T1000 (cell line): ENCODE measurements at places on chromosomes 2 and 18.

DNA sequence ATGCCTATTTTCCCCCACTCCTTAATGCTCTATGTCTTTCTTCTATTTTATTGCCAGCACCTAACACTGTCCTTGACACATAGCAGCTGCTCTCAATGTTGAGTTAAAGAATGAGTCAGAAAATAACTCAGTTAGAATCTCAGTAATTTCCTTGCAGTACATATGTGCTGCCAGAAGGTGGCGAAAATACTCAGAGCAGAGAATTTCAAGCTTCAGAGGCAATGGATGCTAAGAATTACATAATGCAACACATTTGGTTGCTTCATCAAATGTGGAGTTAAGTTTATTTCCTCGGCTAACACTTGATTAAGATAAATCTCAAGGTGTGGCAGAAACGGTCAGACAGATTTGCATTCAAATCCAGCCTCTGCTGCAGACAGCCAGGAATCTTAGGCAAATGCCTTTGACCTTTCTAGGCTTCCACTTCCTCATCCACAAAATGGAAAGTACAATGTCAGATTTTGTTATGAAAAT, 105.6 kb downstream of the VSNL1 start:
- DNase-seq: peak; percentile 26

DNA sequence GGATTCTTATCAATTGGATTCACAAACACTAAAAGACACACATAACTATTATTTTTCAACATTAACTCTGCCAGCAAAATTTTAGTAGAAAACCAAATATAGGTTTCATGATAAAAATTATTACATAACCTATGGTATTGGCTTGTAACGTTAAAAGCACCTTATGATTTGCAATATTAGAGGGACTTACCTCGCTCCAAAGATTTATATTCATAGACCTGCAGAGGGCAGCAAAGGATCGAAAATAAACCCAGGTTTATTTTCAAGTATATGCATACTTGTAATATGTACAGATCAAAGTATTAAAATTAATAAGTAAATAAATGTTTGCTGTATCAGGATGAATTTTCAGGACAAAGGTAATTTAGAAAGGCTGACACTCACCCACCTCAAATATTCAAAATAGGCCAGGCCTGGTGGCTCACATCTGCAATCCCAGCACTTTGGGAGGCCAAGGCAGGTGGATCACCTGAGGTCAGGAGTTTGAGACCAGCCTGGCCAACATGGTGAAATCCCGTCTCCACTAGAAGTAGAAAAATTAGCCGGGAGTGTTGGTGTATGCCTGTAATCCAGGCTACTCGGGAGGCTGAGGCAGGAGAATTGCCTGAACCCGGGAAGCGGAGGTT, 45.3 kb downstream of the LRPPRC start:
- no peak for DNase-seq

GRCh38 chr18:27661320-27662018, 476.4 kb upstream of the CHST9 start:
- DNase-seq: no peak

GRCh38 chr2:40348665-40349064, 103.2 kb downstream of the SLC8A1 start:
- peak; percentile 2 for DNase-seq

DNA sequence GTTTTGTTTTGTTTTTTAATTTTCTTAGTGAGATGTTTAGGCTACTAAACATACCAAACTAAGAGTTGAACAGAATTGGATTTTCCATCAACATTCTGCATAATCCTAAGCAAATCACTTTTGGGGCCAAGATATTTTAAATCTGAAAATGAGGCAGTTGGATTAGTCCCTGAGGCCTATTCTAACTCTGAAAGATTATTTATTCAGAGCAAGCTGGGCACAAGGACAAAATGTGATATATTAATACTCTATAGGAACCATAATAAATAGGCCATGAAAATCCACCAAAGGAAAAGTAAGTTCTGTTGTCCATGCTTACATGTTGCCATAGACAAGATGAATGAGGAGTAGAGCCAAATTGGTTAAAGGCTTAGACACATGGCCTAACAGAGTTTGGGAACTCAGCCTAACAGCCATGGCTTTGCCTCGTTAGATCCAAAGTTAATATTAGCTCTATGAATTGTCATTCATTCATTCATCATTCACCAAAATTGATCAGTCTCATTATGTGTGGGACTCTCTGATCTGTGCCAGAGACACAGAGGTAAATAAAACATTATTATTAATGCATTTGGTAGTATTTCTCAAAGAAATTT, 183.5 kb downstream of the SCG2 start:
- no peak for DNase-seq

GRCh38 chr18:66682855-66683322, 79.0 kb upstream of the CDH19 start:
- DNase-seq: no peak

GRCh38 chr2:26913606-26913998, 56.8 kb upstream of the MAPRE3 start:
- no peak for DNase-seq

- DNase-seq: no peak
Measured at GRCh38 chr2:223562078-223562477, 40.1 kb downstream of the SCG2 start.

- DNase-seq: peak; percentile 59
Measured at GRCh38 chr2:234550511-234551107, 53.7 kb upstream of the ARL4C start.

- no peak for DNase-seq
Measured at GRCh38 chr2:166454006-166454595, 39.9 kb downstream of the SCN7A start.

- DNase-seq: no peak
Measured at GRCh38 chr2:230784795-230785194, 72.2 kb downstream of the CAB39 start.

- DNase-seq: no peak
Measured at GRCh38 chr2:139492131-139492680, 712.0 kb upstream of the NXPH2 start.

GRCh38 chr2:222866358-222866960, 5.6 kb downstream of the ACSL3 start:
- DNase-seq: no peak

- no peak for DNase-seq
Measured at GRCh38 chr18:12839526-12840196, 44.4 kb downstream of the PTPN2 start.

DNA sequence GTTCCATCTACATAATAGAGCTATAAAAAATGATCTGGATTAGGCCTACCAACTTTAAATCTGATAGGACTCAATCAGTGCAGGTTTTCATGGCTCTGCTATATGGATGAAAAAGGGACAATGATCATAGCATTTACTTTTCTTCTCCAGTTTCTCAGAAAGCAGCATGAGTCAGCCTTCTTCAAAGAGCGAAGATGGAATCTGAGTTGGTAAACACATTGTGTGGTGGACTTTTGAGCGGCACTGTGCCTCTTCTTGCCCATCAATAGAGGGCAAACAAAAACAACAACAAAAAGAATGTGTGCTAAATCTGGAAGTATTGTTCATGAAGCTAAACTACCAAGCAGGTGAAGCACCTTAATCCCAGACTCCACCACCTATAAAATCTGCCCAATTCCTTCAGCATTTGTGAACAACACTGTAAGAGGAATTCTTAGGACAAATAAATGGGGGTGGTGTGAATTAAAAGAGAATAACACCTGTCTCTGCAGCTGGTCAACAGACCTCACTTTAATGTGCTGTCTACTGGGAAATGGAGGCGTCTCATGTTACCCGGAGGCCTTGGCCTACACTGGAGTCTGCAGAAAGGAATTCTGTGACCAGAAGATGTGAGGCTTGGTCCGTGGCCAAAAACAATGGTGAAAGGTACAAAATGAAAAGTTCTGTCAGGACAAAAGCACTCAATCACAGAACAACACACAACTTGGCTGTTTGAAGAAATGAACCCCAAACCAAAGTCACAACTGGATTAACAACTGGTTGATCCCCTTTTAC, 609.0 kb downstream of the IRS1 start:
- no peak for DNase-seq

DNA sequence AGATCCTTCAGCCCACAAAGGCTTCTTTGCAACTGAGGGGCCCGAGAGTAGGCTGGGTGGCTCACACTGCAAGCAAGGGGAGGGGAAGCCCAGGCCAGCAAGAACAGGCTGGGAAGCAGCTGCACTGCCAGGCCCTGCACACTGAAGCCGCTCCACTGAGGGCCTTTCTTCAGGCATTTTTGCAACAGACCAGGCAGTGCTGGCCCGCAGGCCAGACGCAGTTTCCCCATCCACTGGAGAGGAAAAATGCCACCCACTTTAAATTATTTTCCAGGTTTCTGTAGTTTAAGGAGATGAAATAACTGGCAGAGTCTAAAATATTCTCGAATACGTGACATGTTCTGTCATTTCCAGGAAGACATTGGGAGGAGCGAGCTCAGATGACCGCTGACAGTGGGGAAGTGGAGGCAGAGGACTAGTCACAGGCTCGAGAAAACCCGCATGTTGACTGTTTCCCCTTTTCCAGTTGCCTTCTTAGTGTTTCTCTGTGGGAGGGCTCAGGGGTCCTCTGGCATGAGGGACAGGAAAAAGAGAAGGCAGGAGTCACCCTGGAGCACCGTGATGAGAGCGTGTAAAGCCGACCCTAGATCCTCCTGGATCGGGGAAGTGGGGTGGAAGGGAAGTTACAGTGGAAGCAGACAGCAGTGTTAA, 53.3 kb upstream of the B3GNT7 start:
- no peak for DNase-seq

DNA sequence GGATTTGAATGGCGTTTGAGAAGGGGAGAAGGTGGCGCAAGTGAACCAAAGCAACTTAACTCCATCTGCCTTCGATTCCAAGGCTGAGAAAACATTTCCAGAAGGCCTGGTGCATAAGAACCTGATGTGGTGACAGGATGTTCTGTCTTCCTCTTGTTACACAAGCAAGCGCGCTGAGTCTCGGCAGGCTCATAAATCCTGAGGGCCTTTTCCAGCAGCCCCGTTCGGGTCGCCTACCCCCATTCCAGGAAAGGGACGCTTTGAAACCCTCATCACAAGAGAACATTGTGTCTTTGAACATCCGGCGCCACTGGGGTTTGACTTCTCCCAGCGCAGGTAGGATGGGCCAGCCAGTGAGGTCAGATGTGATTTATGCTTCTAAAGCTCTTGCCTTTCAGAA, 403.5 kb downstream of the SETBP1 start:
- DNase-seq: no peak

DNA sequence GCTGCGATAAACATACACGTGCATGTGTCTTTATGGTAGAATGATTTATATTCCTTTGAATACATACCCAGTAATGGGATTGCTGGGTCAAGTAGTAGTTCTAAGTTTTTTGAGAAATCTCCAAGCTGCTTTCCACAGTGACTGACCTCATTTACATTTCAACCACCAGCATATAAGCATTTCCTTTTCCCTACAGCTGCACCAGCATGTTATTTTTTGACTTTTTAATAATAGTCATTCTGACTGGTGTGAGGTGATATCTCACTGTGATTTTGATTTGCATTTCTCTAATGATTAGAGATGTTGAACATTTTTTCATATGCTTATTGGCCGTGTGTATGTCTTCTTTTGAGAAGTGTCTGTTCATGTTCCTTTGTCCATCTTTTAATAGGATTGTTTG, 22.8 kb downstream of the GALNT1 start:
- DNase-seq: no peak

GRCh38 chr2:10220902-10221391, 81.8 kb upstream of the HPCAL1 start:
- peak; percentile 17 for DNase-seq

GRCh38 chr2:20040489-20041172, 10.8 kb downstream of the LAPTM4A start:
- DNase-seq: no peak

- no peak for DNase-seq
Measured at GRCh38 chr2:217930761-217931563, 71.8 kb downstream of the TNS1 start.
